ENCODE measurements at places on chromosomes 1 and 21.

- DNase-seq: no peak
Measured at GRCh38 chr21:39712976-39713375, 32.0 kb upstream of the IGSF5 start.

- no peak for DNase-seq
Measured at GRCh38 chr1:22761821-22762220, 51.2 kb downstream of the EPHB2 start.

GRCh38 chr1:117271959-117272358, 61.2 kb upstream of the VTCN1 start:
- DNase-seq: no peak

DNA sequence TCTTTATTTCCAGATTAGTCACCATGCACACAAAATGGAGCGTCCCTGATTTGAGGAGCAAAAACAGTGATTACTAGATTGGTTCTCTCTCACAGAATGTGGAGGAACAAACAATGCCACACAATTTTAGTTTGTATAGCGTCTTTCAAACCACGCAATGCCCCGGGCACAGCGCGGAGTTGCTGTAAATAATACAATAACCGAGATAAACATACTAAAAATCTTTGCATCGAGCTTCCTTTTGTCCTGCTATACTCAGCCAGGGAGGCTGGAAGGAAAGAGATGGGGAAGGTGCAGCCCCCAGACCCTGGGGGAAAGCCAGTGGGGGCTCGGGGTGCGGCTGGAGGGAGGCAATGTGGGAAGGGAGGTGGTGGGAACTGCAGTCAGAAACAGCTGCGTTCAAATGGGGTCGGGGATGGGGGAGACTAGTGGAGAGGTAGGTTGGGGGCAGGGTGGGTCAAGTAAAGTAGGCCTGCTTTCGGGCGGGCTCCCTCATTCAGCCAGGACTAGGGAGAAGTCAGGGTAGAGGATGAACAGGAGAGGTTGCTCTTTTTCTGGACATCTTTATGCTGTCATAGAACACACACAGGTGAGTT, 366.3 kb downstream of the RPS6KC1 start:
- DNase-seq: no peak

DNA sequence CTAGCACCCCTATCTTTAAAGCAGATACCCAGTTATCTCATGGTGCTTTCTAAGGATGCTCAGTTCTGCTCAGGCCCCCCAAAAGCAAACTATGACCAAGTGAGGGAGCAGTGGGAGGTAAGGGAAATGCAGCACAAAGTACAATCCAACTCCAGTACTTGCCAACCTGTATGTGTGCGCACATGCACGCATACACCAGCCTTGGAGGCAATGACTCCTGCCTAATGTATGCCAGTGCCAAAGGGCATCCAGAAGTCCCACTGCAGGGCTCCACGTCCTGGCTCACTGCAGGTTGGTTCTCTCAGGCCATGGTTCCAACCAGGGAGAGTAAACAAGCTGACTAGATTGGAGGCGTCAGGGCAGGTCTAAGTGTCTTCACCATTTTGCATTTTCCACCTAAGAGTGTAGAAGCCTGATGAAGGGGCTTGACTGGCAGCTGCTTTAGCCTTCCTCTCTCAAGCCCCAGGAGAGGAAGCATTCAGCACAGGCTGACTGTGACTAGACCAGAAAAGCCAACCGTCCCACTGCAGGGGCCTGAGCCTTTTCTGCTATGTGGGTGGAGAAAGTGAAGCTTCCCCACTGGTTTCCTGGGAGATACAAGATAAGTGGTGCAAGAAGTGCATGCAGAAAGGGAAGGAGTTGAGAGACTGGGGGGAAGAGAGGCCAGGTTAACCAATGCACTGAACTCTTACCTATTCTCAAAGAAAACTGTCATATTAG, 7.7 kb downstream of the AMIGO1 start:
- no peak for DNase-seq

- DNase-seq: no peak
Measured at GRCh38 chr1:167791281-167792187, 69.8 kb downstream of the MPZL1 start.

DNA sequence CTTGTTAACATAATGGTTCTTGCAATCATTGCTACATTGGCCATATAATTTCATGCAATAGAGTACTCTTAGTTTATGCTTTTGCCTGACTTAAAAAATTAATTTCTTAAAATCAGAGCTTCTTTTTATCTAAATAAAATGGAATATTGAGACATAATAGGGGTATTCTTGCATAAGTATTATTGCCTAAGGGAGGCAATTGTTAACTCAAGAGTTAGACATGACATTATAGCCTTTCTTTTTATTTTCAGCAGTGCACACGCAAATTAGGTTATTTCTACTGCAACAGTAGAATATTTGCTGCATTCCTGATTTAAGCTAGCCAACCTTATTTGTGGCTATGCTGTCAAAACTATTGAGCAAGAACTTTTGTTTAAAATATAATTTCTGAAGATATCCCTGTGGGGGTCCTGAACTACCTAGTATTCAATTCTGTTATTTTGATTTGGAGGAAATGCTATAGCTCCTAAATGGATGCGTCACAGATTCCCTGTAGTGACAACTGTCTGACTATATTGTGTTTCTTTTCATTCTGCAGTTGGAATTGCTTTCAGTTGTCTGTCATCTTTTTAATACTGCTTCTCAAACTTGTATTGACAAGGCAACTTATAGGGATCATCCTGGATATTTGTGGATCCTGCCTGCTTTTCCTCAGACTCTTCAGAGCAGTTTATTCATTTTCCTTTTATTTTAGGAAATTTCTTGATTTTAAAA, 211.0 kb downstream of the PATJ start:
- DNase-seq: no peak

DNA sequence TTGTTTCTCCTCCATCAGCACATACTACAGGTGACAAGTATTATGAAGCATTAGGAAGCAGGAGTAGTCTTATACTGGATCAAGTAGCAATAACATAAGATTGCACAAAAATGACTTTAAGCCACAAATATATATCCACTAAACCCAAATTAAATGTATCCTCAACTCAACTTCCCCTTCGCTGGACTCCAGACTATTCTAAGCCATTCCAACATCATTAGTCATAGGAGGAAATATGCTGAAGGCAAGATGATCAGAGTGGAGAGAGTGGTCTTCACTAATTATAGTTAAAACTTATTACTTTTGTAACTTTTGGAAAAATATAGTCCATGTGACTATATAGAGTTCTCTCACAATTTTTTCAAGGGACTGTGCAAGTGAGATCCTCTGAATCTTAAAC, 390.7 kb upstream of the ZP4 start:
- DNase-seq: no peak

GRCh38 chr1:42737257-42737656, 2.8 kb downstream of the CLDN19 start:
- no peak for DNase-seq

DNA sequence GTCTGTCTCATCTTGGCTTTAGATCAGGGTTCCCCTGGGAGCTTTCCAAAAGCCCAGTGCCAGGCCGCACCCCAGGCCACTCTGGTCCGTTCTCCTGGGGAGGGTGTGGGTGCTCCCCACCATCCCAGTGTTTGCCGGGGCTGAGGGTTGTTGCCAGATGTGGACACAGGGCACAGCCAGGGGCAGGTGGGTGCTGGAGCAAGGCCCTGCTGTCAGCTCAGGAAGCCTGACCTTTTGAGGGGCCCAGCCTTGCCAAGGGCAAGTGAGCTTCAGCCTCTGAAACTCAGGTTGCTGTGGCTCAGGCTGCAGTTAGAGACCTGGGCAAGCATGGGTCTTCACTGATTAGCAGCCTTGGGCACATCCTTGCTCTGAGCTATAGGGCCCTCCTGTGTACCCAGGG, 22.8 kb upstream of the ZBTB21 start:
- no peak for DNase-seq

DNA sequence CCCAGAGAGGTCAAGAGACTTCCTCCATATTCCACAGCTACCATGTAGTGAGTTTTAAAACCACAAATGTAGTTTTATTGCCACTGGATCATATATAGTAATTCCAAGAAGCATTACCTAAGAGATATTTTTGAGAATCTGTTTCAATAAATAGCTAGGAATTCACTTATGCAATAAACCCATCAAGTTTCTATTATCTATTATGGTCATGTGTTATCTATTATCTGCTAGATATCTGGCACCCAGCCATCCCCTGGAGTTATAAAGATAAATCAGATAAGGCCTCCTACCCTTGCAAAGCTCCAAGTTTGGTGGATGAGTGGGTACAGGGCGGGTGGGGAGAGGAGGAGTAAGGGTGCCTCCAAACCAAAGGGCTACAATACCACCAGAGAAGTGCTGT, 10.3 kb upstream of the VWA5B1 start:
- no peak for DNase-seq

DNA sequence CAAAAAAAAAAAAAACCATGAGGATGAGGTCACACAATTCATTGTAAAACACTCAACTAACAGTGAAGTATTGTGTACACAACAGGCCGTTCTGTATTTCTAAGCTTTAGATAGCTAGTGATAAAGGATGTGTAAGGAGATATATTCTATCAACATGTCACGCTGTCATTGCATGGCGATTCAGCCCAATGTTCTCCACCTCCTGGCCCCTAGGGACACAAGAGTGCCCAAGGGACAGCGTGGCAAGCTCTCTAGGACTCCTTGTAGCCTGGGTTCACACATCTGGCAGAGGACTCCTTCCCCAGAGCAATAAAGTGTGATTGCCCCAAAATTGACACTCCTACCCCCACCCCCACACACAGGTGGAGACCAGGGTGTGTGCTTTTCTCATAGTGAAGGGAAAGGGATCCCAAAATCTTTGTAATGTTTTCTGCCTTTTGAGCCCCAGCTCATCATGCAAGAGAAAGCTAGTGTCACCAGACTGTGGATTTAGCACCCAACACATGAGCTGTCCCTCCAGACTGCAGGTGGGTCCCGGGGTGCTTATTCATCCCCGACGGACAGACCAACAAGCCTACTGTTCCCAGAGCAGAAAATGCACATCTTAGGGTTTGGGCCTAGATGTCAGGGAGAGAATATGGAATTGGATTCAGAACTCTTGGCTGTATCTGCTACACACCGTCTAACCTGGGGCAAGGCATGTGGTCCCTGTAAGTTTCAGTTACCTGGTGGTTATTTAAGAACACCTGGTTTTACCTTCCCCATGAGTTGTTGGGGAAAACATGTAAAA, 11.5 kb downstream of the TMPRSS3 start:
- no peak for DNase-seq

- DNase-seq: no peak
Measured at GRCh38 chr1:91944087-91944486, 5.1 kb upstream of the BRDT start.

- no peak for DNase-seq
Measured at GRCh38 chr1:17612831-17613230, 73.3 kb downstream of the ARHGEF10L start.

DNA sequence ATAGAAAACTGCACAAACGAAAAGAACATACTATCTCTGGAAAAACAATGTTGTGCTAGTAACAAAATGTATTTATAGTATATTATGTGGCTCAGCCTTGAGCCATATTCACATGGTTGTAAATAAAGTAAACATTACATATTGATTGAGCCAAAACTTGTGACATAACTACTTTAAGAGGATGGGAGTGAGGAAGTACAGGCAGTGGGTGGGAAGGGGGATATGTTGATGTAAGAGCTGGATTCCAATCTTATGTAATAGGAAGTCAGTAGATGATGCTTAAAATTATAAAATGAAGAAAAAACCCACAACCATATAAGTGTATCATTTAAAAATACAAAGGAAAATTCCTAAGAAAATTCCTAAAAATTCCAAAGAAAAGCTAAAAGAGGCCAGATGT, 42.7 kb downstream of the RHOU start:
- DNase-seq: no peak

GRCh38 chr1:225670806-225671733, 18.1 kb upstream of the ENAH start:
- DNase-seq: no peak

DNA sequence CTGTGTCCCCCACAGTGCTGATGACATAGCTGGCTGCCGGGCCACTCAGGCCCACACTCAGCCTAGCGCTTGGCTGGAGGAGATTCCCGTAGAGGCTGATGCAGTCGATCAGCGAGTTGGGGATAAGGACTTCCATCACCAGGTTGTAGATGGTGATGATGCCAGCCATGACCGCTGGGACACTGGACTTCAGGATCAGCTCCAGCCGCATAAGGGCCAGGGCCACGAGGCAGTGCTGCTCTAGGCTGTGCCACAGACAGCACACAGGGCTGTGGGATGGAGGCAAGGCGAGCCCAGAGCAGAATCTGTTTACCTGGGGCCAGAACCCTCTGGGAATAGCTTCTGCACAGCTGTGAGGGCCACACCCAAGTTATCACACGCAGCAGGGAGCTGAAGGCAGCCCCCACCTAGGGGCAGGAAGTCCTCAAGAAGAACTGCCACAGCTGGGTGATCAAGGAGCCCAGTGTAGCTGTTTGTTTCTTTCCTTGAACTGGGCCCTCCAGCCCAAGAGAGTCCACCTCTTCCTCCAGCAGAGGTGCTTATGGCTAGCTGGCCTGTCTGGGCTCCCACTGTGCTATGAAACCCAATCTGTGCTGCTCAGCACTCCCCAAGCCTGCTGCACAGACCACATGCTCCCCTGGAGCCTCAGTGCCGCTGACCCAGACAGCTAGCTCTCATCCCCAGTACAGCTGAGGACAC, 6.2 kb downstream of the SLC2A1 start:
- DNase-seq: no peak

DNA sequence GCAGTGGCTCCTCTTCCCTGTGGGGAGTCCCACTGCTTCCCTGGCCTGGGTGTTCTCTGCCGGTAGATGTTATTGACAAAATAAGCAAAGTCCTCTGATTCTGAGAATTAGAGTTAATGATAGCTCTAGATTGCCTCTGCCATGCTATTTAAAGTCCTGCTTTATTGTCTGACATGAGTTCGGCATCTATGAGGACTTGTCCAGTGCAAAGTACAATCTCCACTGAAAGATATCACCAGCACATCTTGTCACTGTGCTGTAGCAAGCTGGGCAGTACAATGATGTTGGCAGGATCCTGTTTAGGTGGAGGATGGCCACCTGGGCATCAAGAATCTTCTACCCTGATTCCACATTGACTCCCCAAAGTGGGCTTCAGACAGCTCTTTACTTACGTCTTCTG, 54.0 kb upstream of the ATP5PO start:
- no peak for DNase-seq

DNA sequence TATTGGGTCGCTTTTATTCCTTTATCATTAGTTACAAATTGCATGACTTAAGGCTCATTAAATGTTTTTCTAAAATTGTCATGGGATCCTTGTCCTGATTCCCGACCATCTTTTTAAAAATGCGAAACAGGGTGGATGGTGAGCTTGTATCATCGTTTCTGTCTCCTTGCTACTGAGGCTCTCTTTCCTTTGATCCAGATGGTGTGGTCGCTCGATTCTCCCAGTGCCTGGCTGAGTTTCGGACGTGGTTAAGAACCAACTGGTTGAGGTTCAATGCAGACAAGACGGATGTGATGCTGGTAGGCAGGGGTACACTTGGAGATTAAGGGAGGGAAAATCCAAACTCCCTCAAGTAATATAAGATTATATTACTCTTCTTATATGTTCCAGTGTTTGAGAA, 1.2 kb downstream of the MIER1 start:
- no peak for DNase-seq

GRCh38 chr1:89699451-89699986, 66.6 kb downstream of the LRRC8C start:
- DNase-seq: no peak

All from stimulated activated CD8-positive, alpha-beta memory T cell treated with anti-CD3 and anti-CD28 coated beads, Interleukin-2, amount 100 ng/mL, for 1 hour (primary cell).